ENCODE measurements at places on chromosomes 7 and 10.

- no peak for DNase-seq
Observed at GRCh38 chr7:42162560-42163325, 74.3 kb downstream of the GLI3 start.

- DNase-seq = no peak
Observed at GRCh38 chr7:131346885-131347592, 19.4 kb downstream of the MKLN1 start.

GRCh38 chr7:66352071-66352470 lies 146.9 kb downstream of the TPST1 start:
- no peak for DNase-seq

DNA sequence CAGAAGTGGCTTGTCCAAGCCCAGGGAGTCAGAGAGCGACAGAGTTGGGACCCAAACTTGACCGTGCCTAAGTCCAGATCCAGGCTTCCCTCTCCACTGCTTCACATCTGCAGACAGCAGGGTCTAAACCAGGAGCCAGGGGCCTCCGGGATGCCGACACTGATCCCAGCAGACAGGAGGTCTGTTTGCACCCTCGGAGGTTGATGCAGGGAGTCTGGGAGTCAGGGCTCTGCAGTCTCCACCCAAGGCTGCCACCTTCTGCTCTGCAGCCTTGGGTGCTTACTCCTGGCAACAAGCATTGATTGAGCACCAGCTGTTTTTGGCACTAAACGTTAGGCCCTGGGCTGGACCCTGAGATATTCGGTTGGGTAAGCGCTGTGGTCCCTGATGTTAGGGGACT lies 21.0 kb downstream of the ELFN1 start:
- DNase-seq = no peak

DNA sequence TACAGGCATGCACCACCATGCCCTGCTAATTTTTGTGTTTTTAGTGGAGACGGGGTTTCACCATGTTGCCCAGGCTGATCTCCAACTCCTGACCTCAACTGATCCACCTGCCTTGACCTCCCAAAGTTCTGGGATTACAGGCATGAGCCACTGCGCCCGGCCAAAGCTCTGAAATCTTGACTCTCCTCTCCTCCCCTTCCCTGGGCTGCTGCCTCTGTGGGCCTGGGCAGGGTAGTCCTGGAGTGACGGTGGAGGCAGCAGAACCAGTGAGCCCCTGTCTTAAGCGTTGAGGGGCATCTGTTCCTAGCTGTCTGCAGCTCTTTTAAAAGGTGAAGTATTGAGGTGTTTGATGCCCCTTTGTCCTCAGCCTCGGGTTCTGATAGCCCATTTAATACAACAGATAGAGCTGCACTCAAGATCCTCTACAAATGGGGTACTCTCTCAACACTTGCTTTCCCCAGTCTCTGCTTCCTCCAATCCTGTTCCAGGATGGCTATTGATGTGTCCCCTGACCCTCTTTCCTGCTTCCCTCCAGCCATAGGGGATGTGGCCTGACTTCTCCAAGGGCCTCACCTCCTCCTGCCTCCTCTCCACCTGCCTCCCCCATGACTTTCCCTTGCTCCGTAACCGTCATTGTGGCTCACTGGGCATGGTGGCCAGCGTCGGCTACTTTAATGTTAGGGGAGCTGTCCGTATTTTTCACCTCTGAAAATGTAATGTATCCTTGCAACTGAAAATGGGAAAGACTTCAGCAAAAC lies 442.5 kb downstream of the GLRX3 start:
- no peak for DNase-seq

All from NCI-H1930 (cell line).